ENCODE measurements at places on chromosomes 4 and X. TPM values are rescaled to one million over a fixed set of nuclear protein-coding genes. Genes with fewer than 3 reads are reported as not detected.

The EMCN gene
- not detected for total RNA-seq

The NALF2 gene
- not detected for total RNA-seq

The ATP5ME gene
- 193 TPM for total RNA-seq

The KLHL4 gene
- total RNA-seq = not detected

The FOXR2 gene
- not detected for total RNA-seq

The TASL gene
- 27.7 TPM for total RNA-seq

The SH3RF1 gene
- total RNA-seq = 7.1 TPM
